ENCODE measurements at places on chromosomes 5 and 9.

DNA sequence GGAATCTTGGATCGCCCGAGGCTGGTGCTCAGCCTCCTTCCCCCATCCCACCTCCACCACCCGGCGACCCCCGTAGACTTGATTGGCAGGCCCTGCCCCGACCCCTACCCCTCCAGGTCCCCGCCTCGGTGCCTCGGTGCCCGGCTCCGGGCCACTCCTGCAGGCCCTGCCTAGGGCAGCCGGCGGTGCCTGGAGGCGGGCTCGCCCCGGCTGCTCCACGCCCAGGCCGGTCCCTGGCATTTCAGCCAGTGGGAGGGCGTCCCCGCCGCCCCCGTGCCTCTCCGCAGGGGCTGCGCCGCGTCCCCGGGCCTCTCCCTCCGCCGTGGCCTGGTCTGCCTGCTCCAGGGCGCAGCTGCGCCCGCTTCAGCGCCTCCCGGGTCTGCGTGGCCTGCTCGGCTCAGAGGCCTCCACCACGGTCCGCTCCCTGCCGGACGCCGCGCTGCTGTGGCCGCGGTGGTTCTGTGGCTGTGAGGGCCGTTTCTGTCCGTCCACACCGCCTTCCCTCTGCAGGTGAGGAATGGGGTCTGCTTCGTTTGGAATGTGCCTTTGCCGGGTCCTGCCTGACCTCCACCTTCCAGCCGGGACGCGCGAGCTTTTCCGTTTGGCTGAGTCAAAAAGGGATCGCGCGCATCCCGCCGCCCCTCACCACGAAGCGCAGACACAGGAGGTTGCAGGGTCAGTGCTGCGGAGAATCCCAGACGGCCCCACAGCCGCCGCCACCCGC, 48.3 kb upstream of the IRX4 start:
- DNase-seq, result no peak

DNA sequence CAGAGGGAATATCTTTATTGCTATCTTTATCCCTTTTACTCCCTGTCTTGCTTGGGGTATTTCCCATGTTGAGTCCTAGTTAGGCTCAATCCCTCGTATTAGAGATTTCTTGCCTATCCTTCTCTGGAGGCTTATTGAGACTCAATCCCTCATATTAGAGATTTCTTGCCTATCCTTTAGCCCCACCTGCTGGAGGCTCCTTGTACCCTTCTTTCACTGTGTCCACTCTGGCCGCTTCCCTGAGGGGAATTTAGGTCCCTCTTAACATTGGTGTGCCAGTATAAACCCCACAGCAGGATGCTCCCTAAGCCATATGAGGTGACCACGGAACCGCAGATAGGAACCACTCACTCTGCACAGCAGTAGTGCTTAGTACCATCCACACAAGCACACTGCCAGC, 110.7 kb upstream of the MAMDC2 start:
- no peak for DNase-seq

GRCh38 chr9:111399772-111400563, 69.9 kb upstream of the OR2K2 start:
- DNase-seq, result no peak

DNA sequence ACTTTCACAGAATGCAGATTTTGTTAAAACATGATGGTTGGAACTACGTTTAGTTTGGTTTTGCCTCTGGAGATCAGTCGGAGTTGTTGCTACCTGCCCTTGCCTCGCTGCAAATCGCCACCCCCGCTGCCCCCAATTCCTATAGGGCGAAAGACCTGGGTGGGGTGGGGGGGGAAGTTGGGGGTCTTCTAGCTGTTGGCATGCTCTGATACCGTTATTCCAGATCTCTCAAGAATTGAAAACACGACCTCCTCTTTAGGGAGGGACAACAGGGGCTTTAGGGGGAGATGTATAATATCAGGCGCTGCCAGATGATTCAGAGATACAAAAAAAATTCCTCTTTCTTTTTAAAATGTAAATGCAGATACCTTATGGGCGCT, 36.4 kb upstream of the NFIB start:
- no peak for DNase-seq

GRCh38 chr5:132267931-132268768, 10.7 kb downstream of the PDLIM4 start:
- no peak for DNase-seq

DNA sequence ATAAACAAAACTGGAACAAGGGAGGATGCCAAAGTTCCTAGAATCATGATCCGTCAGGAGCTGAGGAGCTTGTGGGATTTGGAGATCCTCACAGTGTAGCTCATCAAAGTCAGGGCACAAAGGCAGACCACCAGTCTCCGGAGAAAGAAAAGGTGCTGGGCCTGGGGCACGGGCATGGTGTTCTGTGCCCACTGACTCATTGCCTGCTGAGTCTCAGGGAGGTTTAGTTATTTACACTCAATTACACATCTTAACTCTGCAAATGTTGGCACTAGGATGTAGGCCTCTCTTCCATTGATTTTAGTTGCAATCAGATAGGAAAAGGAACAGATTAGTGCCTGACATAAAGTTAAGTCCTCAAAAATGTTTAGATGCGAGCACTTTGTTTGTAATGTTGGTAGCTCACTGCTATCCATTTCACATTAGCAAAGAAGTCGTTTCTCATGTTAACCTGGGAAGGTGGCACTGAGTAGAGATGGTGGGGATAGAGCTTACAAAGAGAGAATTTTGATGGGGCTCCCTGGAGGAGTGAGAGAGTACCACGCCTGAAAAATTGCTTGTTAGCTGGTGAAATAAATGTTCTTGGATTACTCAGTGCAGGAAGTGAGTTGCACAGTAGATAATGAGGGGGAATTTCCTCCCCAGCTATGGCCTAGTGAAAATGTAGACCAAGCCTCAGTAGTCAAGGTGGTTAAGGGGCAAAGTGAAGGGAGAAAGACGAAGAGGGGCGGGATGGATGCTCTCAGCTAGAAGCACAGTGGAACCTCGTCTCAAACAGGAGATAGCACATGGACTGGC, 109.5 kb upstream of the CD180 start:
- DNase-seq, result no peak

DNA sequence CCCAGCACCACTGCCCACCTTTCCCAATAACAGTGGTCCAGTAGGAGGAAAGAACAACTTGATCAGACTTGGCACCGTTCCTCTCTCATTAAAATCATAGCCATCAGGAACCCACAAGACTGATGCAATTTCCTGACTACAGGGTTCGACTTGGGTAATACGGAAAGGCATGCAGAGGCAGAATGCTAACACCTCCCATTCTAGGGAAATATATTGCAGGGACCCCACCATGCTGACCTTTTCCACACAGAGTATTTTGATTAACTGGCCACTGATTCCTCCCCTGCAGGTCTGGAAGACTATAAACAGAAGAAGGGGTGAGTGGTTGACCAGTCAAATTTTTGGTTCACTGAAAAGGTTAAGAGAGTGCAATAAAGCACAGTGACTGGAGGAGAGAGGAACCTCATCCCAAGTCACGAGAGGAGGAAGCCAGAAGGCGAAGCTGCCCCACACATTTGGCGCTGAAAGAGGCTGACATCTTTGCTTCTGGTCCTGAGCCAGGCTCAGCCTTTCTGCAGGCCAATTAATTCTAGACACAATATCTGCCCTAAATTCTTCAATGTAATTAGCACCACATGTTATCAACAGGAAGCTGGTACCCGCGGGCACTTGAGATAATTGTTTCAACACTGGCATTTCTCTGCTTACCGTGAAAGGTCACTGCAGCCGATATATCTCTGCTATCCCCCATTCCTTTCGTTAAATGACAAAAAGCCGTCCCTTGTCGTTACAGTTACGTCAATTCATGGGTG, 64.7 kb upstream of the SPOCK1 start:
- DNase-seq, result no peak

DNA sequence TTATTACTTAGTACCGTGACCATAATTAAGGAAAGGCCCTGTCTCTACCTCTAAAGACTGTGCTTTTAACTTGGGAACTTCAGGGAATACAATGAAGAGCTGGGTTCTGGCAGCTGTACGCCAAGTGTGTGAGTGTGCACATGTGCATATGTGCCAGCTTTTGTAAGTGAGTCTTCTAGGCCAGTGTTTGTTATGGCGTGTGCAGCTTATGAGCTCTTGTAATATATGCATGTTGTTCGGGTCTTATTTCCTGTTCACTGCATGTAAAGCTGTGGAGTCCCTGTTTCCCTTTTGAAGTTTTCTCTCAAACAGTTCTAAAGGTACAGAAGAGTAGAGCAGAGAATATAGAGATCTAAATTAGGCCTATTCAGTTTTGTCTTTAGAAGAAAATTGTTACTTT, 30.5 kb downstream of the TGFBR1 start:
- DNase-seq, result no peak

GRCh38 chr9:70112981-70113380, 69.3 kb downstream of the MAMDC2 start:
- DNase-seq, result no peak

DNA sequence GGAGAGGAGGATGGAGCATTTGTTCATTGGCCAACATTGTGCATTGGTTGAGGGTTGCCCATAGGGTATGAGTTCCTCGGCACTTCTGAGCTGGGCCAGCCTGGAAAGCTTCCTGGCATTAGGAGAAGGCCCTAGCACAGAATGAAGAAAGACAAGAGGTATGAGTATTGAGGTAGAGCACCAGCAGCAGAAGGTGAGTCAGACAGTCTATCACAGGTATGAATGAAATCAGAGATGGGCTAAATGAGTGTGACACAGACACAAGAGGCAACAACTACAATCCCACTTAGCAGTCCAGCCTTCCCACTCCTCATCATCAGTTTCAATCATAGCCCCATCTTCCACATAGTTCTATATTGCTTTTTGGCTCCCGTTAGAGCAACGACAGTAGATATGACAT, 25.4 kb upstream of the TGFBR1 start:
- DNase-seq, result no peak

- DNase-seq, result no peak
Measured at GRCh38 chr5:52015760-52016159, 632.5 kb downstream of the ISL1 start.

DNA sequence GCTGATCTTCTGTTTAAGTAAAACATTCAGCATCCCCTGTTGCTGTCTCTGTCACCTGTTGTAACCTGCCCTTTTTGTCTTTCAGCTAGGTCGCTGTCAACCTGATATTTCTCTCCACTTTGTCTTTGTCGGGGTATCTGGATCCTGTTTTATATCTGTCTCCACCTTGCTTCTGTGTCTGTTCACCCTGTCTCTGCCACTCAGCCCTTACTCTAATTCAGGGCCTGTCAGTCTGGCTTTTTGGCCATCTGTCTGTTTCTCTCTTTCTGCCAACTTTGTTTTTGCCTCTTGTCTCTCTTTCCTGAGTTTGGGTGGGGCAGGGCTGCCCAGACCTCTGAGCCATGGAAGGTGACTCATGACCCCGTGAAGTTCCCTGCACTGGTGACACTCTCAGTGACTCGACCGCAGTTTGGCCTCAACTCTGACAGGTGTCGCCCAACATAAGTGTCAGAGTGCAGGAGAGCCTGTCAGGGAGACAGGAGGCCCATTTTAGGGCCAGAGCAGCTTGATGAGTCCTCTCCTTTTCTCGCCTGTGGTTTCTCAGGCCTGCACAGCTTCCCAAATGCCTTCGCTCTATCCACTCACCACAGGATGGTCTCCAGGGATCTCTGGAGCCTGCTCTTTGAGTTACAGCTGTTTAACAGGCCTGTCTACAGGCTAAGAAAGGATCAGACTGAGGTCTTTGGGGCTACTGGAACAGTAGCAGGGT, 868 bp downstream of the ZBTB43 start:
- peak; percentile 63 for DNase-seq

DNA sequence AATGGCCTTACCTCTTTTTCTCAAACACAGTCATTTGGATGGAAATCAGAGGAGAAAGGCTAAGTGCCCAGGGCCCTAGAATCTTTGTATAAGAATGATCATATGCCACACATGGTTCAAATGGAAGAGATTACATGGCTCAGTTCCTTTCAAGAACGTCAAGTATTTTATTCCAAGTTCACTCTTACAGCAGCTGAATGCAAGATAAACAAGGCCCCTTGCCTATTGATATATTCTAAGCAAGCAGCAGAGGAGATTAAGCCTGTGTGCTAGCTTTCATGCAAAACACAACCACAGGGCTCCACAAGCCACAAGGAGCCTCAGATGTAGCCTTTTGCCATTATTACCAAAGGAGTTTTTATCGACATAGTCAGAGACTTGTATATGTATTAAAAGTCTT, 55.3 kb upstream of the SLCO6A1 start:
- no peak for DNase-seq

- DNase-seq, result no peak
Measured at GRCh38 chr5:106093134-106093533, 1577.6 kb downstream of the EFNA5 start.

GRCh38 chr9:108617676-108618075, 238.1 kb downstream of the ACTL7B start:
- DNase-seq, result no peak

DNA sequence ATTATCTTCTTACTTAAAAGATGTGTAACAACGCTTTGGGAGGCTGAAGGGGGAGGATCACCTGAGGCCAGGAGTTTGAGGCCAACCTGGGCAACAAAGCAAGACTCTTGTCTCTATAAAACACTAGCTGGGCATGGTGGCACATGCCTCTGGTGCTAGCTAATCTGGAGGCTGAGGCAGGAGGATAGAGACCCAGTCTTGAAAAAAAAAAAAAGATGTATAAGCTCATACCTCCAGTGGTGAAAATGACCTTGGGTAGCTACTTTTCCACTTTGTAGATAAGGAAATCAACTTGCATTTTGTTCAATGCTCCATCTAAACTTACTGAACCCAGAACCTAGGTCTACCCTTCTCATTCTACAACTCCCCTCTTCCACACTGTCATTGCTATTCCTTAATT, 16.6 kb downstream of the ARRDC3 start:
- no peak for DNase-seq

DNA sequence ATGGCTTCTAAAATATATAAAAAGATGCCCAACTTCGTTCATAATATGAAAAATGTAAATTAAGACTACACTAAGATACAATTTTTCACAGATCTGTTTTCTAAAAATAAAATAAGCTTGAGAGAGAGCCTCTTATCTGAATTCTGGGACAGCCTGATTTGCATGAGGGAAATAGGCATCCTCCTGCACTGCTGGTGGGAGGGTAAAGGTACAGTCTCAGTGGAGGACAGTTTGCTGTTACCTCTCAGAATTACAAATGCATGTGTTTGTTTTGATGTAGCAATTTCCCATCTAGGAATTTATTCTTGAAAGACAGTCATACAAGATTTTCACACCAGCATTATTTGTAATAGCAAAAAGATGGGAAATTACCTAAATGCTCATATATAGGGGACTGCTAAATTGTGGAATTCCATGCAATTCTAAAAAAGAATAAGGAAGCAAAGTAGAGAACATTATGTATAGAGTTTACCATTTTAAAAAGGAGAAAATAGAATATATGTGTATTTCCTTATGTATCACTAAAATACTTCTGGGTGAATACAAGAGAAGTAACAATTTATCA, 75.7 kb downstream of the ZSWIM6 start:
- DNase-seq, result no peak

GRCh38 chr9:16679327-16679821, 191.1 kb downstream of the BNC2 start:
- DNase-seq, result no peak

DNA sequence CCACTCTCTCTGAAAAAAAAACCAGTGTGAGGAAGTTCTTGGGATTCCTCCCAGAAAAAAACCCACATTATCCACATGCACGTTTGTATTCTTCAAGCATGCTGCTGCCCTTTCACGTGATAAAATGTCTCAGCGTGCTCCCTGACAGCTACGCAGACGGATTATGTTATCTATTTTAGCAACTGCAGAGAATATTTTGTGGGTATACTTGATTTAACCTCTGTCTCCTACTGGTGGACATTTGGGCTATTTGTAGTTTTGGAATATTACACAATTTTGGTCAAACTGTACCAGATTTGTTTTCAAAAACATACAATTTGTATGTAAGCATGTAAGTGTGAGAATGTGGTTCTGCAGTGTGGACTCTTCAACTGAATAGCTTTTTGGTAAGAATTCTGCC, 10.7 kb downstream of the PRRC2B start:
- no peak for DNase-seq
